ENCODE measurements at places on chromosomes 11 and 22. TPM values are rescaled to one million over a fixed set of nuclear protein-coding genes. Genes with fewer than 3 reads are reported as not detected.

ZNF214 gene
- 1.2 TPM for total RNA-seq

DKK3 gene
- 1.1 TPM for total RNA-seq

SLC22A25 gene
- not detected for total RNA-seq

JHY gene
- 3.3 TPM for total RNA-seq

MRGPRX4 gene
- total RNA-seq: 0.29 TPM

Data from SK-MEL-5 (cell line).